ENCODE measurements at places on chromosomes 1 and 21.

GRCh38 chr1:237396426-237396825 lies 354.4 kb downstream of the RYR2 start:
- no peak for DNase-seq

DNA sequence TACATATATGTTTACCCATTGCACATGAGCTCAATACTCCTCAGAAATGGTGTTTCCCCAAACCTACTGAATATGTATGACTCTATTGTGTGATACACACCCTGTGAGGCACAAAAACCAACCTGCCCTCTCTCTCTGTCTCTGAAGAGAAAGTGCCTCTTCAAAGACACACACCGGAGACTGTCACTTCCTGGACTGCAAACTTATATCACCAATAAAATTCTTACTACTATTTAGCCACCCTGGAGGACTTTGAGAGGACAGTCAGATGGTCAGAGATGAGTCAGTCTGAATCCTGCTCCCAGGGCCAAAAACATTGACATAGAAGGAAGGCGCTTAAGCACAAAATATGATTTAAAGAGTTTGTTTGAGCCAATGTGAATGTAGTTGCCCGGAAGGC lies 110.4 kb downstream of the PPIAL4G start:
- peak; percentile 32 for DNase-seq

DNA sequence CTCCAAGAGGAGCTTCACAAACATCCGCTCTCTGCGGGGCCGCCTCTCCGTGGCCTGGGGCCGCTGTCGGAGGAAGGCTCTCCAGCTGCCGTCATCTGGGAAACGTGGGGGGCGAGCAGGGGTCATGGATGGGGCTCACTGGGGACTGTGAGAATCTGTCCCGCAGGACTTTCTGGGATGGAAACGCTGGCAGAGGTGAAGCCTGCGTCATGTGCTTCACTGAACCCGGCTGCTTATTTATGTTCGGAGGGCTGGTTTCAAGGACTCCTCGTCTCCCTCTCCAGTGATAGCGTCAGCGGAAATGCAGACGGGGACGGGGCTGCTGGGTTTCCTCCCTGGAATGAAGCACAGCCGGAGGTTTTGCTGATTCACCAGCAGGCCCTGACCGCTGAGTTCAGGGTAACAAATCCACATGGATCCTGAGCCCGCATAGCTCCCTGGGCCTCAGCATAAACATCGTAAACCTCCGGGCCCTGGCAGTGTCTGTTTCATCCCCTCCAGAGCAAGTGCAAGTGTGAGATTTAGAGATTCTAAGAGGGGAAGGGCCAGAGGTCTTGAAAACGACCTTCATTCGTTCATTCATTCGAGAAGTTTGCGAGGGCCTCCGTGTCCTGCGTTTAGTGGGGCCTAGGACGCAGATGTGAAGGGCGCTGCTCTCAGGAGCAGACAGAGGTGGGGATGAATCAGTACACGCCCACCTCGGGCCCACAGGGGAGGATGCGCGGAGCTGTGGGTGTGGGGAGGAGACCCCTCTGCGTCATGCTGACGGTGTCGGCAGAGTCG lies 7.0 kb upstream of the POFUT2 start:
- peak; percentile 100 for DNase-seq

- DNase-seq = peak; percentile 52
Observed at GRCh38 chr1:241114699-241115233, 242.2 kb downstream of the RGS7 start.

GRCh38 chr1:115545791-115546733 lies 95.7 kb upstream of the VANGL1 start:
- DNase-seq = peak; percentile 98

- DNase-seq = no peak
Observed at GRCh38 chr1:109020693-109021257, 21.1 kb downstream of the WDR47 start.

- peak; percentile 65 for DNase-seq
Observed at GRCh38 chr1:229430761-229431283, 3.1 kb downstream of the ACTA1 start.
